ENCODE measurements at places on chromosomes 7 and 10.
A peak's percentile ranks its signal among the peaks of the same experiment; 100 is the strongest.

DNA sequence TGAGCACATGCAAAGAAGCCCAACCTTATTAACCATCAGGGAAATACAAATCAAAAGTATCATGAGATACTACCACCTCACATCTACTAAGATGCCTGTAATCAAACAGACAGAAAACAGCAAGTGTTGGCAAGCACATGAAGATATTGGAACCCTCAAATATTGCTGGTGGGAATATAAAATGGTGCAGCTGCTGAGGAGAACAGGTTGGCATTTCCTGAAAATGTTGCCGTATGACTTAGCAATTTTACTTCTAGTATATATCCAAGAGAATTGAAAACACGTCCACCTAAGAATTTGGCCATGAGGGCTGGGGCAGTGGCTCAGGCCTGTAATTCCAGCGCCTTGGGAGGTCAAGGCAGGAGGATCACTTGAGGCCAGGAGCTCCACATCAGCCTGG, 39.4 kb upstream of the TNRC18 start:
- no peak for DNase-seq

- no peak for DNase-seq
Measured at GRCh38 chr10:89266721-89267453, 15.3 kb upstream of the LIPA start.

- no peak for DNase-seq
Measured at GRCh38 chr7:116691664-116692063, 19.7 kb downstream of the MET start.

DNA sequence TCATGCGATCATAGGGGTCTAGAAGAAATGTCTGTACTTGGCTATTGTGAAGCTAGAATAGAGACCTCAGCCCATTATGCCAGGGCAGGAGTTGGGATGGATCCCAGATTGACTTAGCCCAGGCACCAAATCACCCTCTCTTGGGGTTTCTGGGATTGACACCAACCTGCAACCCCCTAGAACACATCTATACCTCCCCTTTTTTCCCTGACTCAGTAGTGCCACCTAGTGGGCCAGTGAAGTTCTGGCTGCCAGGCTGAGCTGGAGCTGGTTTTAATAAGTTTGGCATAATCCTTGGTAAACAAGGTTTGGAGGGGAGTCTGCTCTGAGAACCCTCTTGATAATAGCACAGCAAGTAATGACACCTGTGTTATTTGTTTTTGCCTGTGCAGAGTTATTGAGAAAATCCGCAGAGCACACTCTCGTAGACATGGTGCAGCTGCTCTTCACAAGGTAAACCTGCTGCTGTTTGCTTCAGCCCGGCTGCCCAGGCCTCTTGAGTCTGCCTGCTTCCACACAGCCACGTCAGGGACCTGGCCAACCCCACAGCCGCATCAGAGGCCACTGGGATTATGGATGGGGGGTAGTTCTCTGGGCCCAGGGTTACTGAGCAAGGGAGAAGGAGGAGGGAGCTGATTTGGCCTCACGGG, 43.3 kb upstream of the NFKB2 start:
- peak; percentile 79 for DNase-seq
